ENCODE measurements at places on chromosomes 3 and 15.

- DNase-seq, result no peak
These were observed 95.3 kb downstream of the SEC22A start for GRCh38 chr3:123296836-123297626.

GRCh38 chr3:154684021-154684420, 254.0 kb upstream of the GPR149 start:
- no peak for DNase-seq

DNA sequence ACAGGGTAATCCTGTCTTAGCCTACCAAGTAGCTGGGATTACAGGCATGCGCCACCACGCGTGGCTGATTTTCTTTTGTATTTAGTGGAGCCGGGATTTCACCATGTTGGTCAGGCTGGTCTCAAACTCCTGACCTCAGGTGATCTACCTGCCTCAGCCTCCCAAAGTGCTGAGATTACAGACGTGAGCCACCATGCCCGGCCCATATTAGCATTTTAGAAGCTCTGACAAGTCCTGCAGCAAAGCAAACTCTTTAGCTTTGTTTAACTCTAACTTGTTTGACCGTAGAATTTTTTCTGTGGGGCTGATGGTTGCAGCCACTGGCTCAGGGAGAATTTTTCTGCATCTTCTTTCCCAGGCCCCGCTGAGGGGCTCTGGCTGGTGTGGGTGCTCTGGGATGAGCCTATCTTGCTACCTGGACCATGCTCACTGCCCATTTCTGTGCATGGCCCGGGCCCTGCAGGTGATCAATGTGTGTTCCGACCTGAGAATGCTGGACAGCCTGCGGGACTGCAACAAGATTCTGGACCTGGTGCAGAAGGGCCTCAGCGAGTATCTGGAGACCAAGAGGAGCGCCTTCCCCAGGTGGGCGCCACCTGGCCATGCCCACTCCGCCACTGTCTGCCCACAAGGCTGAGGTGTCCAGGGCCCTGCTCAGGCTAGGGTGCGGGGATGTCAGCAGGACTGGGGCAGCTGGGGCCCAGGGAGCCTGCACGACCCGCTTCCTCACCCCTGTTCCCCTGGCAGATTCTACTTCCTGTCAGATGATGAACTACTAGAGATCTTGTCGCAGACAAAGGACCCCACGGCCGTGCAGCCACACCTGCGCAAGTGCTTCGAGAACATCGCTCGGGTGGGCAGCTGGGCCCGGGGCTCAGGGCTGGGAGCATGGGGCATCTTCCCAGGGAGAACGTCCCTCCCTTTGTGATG, 41.3 kb downstream of the DNAH1 start:
- DNase-seq, result no peak

DNA sequence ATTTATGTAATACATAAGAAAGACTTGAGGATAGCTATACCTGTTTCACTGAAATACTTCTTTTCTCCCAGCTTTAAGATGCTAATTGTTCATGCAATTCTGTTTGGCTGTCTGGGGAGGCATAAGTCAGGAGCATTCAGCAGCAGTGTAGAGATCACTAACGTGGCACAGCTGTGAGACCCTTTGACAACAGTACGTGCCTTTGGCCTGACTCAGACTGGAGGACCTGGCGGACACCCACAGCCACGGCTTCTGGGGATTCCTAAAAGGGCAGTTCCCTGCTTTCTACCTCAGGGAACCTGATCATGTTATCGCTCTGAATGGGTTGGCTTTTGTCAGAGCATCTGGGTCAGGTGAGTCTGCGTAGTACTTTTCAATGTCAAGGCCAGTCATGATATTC, 295.0 kb upstream of the ICE2 start:
- no peak for DNase-seq
